WTC11 (cell line): ENCODE measurements at places on chromosomes 2 and 18. TPM values are rescaled to one million over a fixed set of nuclear protein-coding genes. Genes with fewer than 3 reads are reported as not detected.

GRCh38 chr2:193738892-193739291, 1544.2 kb upstream of the TMEFF2 start:
- peaks cover 19% of the 10 kb centered on the region for H3K4me1 ChIP-seq
- no peaks in the 10 kb centered on the region; the same call in 1 of the 2 replicates for H3K36me3 ChIP-seq
- no peak overlapping the region for H3K4me3 ChIP-seq
- no peak for DNase-seq

DNA sequence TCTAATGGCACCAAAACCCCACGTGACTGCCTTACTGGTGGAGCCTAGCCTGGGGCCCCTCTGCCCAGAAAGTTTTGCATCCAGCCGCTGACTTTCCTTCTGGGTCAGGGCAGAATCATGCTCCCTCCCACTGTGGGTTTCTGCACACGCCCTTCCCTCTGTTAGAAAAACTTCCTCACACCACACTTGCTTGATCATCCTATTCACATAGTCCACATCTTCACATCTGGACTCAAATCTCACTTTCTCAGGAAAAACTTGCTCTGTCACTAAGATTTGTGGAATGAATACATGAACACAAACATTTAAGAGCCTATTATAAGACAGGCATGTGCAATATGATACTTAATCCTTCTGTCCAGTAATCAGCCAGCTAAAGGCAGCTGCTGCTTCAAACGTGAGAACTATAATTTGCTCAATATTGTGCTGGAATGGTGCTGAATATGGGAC, 274.7 kb downstream of the RND3 start:
- H3K36me3 ChIP-seq, result no peaks in the 10 kb centered on the region
- no peaks in the 10 kb centered on the region for H3K27me3 ChIP-seq
- no peak for DNase-seq
- H3K27ac ChIP-seq, result no peak overlapping the region
- H3K4me1 ChIP-seq, result peaks cover 38% of the 10 kb centered on the region

DNA sequence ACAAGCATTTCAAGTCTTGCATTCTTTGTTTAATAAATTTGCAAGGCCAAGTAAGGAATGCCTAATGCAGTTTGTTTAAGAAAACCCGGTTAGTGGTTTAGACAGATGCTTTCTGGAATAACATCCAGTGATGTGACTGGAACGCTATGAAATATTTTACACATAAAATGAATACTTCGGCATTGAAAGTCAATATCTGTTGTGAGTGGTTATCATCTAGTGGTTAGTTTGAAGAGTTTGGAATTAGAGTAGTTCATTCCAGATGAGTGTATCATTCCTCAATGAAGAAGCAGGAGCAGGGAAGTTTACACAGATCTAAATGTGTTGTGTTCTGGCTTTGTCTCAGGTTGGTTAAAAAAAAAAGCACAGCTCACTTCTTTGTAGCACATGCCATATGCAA, 608.0 kb upstream of the PIK3C3 start:
- H3K27ac ChIP-seq, result no peak overlapping the region
- H3K4me3 ChIP-seq, result no peak overlapping the region
- peaks cover 5% of the 10 kb centered on the region for H3K4me1 ChIP-seq
- no peaks in the 10 kb centered on the region for H3K27me3 ChIP-seq
- no peak for DNase-seq
- H3K36me3 ChIP-seq, result 0 out of 2 replicates have a peak, but pooled peaks cover 2% of the 10 kb centered on the region

DNA sequence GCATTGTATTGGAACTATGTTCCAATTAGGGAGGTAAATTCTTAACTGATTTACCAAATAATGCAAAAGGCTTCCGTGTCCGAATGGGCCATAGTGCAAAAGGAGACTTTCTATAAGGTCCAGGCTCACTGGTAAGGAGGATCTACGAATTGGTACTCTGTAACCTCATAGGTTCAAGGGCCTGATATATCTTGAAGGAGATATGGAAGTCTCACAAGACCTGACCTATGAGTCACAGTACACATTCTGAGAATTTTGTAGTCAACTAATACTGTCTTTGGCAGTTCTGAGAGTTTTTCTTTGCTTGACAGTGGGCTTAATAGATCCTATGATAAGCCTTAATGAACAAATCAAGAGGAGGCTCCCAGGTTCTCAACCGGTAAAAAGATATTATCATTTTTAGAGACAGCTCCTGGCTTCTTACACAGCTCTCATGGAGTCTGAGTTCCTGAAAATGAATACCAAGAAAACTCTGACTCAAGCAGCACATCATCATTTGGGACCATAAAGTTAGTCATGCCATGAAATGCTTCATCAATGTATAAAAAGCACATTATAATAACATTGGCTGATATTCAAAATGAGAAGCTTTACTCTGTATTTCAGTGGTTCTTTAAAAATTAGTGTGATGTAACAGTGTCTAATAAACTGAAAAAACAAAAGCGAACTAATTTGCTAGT, 1275.2 kb upstream of the CRIM1 start:
- H3K27me3 ChIP-seq, result no peaks in the 10 kb centered on the region
- no peak for DNase-seq
- no peak overlapping the region for H3K27ac ChIP-seq

- DNase-seq, result no peak
- H3K4me3 ChIP-seq, result no peak overlapping the region
- H3K27ac ChIP-seq, result no peak overlapping the region
Observed at GRCh38 chr2:11006191-11006590, 94.5 kb downstream of the KCNF1 start.

DNA sequence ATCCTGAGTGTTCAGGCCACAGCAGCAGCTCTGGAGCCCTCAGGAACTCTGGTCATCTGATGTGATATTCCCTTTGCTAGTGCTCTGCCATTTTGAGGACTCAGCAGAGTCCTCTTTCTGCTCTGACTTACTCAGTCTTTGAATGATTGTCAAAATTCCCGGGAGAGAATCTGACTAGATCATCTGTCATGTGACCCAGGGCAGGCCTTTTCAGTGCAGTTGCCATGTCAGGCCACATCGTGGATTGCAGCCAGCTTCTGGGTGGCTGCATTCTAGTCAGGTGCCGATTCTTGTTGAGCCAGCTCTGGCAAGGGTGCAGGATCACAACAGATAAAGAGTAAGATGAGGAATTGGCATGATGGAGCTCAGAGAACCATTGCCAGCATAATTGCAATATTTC, 795.6 kb downstream of the CPS1 start:
- no peak overlapping the region for H3K27ac ChIP-seq
- no peak overlapping the region for H3K4me3 ChIP-seq
- no peaks in the 10 kb centered on the region; the same call in 1 of the 2 replicates for H3K27me3 ChIP-seq
- peaks cover 22% of the 10 kb centered on the region for H3K4me1 ChIP-seq
- no peak for DNase-seq

GRCh38 chr2:3661149-3661660, 3.2 kb downstream of the ALLC start:
- DNase-seq, result no peak
- peaks cover 18% of the 10 kb centered on the region for H3K4me1 ChIP-seq

- no peaks in the 10 kb centered on the region for H3K27me3 ChIP-seq
- H3K4me3 ChIP-seq, result no peak overlapping the region
- H3K4me1 ChIP-seq, result peaks cover 77% of the 10 kb centered on the region
- H3K27ac ChIP-seq, result no peak overlapping the region
Observed at GRCh38 chr18:27715751-27716150, 461.2 kb downstream of the CDH2 start.

DNA sequence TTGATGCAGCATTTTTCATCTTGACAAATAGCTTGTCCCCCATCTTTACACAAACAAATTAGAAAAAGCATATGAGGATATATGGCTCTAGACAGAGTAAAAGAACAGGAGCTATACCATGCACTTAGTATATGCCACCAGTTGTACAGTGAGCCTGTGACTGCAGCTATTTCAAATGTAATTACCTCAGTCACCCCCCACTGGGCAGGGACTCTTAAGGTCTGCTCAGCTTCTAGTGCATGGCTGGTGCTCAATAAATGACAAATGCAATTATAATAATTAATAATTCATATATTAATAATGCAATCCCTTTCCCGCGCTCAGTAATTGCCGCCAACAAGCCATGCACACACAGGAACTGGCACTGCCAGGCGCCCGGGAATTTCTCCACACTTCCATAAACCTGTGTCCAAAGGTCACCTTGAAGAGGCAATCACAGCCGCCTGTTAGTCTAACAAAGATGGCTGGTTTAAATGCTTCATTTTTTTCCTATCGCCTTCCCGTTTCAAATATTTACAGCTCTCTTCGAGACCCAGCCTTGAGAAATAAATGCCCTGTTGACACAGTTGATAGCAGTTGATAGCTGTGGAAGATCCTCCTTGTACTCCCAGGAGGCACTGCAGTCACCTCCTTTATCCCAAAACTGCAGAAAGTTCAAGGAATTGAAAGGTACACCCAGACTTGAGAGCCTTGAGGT, 156.6 kb downstream of the INO80D start:
- H3K36me3 ChIP-seq, result no peaks in the 10 kb centered on the region
- H3K27ac ChIP-seq, result no peak overlapping the region
- peaks cover 32% of the 10 kb centered on the region for H3K4me1 ChIP-seq
- peaks cover 27% of the 10 kb centered on the region for H3K27me3 ChIP-seq
- DNase-seq, result no peak
- H3K4me3 ChIP-seq, result no peak overlapping the region

GRCh38 chr2:157893611-157894010, 17.5 kb upstream of the ACVR1 start:
- DNase-seq, result no peak
- no peak overlapping the region for H3K27ac ChIP-seq
- no peaks in the 10 kb centered on the region for H3K36me3 ChIP-seq

DNA sequence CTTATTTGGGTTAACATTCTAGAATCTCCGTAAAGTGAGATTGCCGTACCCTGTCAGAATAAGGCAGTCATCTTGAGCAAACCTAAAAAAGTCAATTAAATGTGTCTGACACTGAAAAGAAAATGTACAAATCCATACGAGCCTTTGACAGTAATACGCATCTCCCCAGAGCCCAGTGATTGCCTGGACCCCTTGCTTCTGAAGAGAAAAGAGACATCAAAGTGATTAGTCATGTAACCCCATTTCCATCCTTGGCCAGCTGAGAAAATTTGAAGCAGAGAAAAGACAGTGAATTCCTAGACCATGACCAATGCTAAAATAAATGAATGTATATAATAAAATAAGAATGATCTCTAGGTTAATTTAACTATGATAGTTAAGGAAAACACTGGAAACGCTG, 1499.4 kb downstream of the SUCLG1 start:
- no peaks in the 10 kb centered on the region for H3K27me3 ChIP-seq
- peaks cover 6% of the 10 kb centered on the region for H3K36me3 ChIP-seq
- H3K4me3 ChIP-seq, result no peak overlapping the region
- peaks cover 9% of the 10 kb centered on the region for H3K4me1 ChIP-seq

Gene FAM228A
- total RNA-seq, result 0.09 to 0.25 TPM in 2 of 3 replicates, not detected in the other

Gene SLC5A7
- 0.05 TPM in 1 of 3 replicates, not detected in the others for total RNA-seq

Gene CD8B
- 0.70 to 0.73 TPM (median 0.71 TPM) in 3 replicates for total RNA-seq
